ENCODE measurements at places on chromosomes 16 and 17.

GRCh38 chr16:48537275-48537674 lies 72.7 kb downstream of the N4BP1 start:
- DNase-seq, result no peak

DNA sequence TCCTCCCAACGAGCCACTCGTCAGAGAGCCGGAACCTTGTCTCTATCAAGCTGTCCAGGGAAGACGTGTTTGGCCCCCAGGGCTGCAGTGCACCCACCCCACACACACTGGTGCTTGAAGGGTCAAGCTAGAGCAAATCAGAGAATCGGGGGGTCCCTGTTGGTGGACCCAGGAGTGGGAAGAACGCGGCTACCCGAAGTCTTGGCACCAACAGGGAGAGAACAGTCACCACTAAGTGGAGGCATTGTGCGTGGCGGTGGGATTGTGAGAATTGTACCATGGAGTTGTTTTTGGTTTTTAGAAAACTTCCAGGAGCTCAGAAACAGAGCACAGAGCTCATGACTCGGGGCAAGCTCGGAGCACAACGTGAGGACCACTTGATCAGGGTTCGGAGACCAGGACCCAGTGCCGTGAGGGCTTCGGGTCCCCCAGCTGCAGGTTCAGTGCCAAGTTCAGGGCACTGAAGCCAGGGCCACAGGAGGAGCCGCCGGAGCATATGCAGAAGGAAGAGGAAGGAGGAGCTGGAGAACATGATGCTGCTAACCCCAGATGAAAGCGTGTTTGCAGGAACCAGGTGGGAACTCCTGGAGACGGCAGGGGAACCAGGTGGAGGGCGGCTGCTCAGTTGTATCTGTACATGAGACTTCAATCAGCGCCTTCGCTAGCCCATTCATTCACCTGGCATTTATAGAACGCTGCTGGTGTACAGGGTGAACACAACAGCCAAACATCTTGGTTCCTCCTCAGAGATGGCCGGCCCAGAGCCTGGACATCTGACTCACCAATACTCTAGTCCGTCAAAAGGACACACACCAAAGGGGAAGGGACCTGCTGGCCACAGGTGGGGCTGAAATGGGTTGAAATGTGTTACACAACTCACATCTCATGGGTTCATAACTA lies 42.8 kb downstream of the METRNL start:
- no peak for DNase-seq

DNA sequence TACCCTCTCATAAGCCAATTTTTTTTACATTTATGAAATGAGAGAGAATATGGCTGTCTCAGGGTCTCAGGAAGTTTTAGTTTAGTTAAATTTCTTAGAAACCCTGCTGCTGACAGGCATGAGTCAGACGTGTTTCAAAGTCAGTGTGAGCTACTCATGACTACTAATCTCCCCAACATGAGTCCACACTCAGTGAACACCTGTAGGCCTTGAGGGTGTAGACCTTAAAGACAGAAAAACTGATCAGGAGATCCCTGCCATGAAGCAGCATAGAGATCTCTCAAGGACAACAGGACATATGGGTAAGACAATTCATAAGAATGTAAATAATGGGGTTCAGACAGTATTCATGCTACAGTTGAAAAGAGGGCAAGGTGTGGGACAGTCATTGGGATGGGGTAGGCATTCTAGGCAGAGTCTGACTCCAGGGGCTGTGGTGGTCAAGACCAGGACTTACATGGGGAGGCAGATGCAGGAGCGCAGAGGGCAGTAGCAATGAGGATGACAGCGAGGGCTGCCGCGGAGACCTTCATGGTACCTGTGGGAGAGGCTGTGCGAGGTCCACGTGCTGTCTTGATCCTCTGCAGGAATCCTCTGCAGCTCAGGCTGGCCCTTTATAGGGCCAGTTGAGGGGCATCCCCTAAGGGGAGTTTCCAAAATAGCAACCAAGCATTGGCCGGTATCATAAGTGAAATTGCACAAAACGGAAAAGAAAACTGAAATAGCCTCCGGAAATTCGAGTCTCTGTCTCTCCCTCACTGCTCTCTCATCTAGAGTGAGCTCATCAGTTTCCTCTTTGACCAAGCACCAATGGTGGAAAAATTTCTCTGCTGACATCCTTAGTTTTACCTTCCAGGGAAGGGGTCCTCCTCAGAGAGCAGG lies at the start of gene CCL5:
CCL5 (minus strand) TSS at position 588 of the 882 bp plus-strand sequence.
- DNase-seq, result no peak

DNA sequence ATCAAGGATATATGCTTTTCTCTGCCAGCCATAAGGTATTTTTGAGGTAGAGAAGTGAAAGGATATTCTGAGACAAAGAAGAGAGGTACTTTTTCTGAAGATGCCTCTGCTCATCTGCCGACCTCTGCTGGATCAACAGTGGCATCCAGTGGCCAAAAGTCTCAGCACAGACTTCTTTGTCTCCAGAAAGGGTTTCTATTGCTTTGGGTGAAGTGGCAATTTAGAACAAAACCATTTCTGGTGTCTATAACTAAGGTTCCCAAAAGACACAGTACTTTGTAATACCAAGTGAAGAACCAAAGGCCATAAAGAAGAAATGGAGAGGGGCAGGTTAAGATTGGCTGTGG lies 155.2 kb upstream of the C17orf78 start:
- peak; percentile 6 for DNase-seq

DNA sequence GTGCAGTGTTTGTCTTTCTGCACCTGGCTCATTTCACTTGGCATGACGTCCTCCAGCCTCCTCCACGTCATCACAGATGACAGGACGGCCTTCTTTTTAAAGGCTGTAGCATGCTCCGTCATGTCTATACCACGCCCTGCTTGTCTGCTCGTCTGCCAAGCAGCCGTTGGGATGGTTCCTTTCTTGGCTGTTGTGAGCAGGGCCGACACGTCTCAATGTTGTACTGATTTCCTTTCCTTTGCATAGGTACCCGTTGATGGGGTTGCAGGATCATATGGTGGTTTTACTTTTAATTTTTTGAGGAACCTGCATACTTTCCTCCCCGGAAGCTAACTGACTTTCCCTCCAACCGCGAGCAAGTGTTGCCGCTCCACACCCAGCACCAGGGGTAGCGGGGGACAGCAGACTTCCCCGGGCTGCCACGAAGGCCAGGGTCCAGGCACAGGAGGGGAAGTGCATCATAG lies 212.2 kb upstream of the ZNF469 start:
- DNase-seq, result no peak

DNA sequence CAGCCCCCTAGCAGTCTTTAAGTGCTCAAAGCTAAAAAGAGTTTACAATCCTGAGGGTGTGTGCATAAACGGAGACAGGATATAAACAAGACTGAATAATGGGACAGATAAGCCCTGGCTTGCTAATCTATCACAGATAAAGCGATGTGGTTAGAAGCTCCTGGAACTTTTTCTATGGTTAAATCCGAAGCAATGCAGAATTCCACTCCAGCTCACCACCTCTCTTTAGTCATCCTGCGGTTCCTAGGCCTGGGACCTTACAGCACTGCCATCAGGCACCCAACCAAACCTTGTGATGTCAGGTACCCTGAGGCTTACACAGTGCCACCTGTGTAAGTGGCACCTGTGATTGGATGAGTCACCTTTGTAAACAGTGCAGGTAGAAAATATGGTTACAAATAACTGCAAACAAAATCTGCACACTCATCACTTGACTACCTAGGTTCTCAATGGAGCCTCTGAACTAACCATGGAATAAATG lies 31.5 kb upstream of the B4GALNT2 start:
- DNase-seq, result no peak

GRCh38 chr17:67211742-67212141 lies 33.3 kb downstream of the HELZ start:
- DNase-seq, result no peak

All from HEK293T (cell line).